ENCODE measurements at places on chromosomes 16 and 17.

DNA sequence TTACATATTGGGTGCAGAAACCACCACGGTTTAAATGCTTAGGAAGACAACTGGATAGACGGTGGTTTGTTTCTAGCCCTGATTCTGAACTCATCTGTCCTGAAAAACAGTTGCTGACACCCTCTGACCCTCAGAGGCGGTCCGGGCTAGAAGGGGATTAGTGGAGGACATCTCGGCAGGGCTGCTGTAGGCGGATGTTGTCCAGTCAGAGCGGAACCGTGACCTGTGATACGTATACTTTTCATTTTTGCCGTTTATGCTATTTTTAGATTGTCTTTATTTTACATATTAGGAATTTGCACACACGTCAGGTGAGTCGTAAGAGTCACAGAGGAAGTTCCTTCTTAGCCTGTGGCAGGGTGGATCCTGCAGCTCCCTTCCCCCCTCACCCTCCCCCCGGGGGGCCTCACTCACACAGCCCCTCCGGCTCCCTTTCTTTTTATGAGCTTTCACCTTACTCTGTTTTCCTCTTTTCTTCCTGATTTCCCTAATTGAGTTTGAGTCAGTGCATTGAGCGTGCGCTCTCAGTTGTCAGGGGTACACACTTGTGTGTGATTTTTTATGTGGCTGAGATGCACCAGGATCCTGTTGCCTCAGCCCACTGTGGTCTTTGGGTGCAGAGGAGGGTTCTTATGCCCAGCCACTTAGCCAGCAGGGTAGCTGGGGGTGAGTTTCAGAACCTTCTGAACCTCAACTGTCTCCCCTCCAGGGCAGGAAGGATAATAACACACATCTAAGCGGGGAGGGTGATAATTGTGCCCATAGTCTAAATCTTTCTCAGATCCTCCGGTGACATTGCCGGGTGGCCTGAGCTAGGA is 211.1 kb upstream of the CHMP6 start:
- no peak for DNase-seq

DNA sequence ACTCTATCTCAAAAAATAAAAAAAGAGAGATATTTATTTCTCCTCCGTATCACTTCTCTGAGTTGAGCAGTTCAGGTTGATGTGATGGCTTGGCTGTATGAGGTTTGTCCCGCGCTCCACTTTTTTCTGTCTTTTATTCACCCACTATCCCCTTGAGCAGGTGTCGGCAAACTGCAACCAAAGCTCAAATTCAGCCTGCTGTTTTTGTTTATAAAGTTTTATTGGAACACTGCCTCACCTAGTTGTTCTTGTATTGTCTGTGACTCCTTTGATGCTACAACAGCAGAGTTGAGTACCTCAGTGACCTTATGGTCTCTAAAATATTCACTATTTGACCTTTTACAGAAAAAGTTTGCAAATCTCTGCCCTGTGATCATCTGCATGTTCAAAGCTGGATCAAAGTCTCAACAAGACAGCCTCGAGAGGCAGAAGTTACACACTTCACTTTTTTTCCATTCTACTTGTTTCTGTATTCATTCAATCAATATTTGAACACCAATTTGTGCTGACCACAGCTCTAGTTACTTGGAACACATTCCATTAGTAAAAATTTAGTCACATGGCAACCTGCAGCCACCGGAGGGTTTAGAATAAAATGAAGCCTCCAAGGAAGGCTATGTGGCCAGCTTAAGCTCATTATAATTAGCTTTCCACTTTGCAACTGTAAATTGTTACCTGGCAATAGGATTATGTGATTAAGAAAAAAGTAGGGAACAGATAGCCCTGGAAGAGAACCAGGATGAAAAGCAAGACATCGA is 945.8 kb downstream of the KCNJ2 start:
- no peak for DNase-seq

- DNase-seq, result no peak
Measured at GRCh38 chr17:57561072-57561861, 183.8 kb downstream of the CCDC182 start.

- peak; percentile 35 for DNase-seq
Measured at GRCh38 chr17:57121308-57122042, 36.4 kb downstream of the AKAP1 start.

DNA sequence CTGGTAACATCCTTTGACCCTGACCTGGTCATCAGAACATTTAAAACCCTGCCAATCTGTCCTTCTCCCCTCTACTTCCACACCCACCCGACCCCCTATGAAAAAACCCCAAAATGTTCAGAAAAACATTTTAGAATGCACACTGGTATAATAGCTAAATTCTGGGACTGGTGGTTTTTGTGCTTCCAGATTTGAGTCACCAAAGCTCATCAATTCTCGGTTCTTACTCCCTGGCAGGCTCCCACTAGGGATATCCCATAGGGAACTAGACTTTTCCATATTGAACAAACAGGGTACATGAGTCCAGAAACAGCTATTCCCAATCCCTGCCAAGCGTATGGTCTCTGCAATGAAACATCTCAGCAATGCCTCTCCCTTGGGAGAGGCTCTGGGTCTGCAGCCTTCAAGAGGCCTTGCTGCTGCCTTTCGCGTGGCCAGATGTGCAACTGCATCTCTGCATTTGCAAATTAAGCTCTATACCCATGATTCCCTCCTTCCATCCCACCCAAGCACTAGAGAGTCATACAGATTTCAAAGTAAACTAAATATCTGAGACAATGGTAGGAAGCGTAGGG is 67.7 kb downstream of the SMG6 start:
- no peak for DNase-seq

DNA sequence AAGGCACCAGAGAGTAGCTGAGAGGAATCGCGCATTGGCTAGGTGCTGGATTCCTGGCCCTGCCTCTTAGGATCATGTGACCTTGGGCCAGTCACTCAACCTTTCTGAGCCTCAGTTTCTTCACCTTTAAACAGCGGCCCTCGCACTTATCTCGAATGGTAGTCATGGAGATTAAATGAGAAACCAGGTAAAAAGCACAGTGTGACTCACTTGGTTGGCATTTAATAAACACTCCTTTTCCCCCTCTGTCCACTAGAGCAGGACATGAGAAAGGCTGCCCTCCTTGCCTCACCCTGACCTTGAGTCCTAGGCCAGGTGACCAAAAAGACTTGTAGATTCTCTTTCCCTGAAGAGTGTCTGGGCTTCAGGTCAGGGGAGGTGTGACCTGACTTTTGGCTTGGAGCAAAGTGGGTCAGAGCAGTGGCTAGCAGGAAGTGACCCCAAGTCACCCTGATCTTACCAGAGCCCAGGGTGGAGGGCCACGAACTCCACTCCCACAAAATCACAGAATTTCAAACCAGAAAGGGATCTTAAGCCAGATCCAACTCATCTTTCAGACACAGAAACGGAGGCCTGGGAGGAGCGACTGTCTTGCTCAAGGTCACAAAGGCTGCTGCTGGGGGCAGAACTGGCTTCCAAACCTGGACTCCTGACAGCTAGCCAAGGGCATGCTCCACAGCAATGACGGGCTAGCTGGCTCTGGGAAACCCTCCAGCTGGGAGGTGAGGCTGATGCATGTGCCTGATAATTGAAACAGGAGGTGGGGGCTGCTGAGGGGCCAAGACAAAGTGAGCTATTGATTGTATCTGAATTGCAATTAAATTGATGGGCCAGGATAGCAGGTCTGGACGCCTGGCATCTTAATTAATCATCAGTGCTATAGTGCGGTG is 65.2 kb downstream of the PIPOX start:
- no peak for DNase-seq

DNA sequence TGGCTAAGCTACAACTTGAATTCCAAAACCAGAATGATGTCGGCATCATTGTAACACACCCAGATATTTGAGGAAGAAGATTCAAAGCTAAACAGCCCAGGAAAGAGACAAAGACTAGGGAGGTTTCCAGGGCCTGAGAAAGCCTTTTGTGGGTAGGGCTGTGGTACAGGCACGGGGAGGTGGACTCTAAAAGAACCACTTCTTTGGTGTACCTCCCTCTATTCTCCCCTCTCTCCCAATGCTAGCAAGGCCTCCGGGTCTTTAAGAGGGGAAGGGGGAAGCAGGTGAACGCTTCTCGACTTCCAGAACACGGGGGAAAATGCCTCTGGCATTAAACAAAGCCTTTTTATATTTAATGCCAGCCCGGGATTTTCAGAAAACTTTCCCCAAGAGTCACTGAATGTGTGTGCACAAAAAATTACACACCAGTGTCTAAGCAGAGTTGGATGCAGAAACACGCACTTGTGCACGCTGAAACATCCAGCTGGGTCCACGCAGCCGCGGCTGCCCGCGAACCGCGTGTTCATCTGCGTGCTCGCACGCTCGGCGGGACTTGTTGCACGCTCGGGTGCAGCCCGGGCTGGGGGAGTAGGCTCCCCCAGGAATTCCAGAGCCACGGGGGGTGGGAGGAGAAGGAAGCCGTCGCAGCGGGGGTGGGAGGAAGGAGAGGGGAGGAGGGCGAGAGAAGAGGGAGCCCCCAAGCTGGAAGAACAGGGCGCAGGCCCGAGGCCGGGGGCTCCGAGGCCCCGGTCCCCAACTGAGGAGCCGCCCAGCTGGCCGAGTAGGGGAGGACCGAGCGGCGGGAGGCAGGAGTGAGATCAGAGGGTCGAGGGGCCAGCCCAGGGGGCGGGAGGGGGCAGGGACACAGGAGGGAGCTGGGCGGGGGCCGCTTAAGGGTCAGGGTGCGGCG is 20.1 kb upstream of the ZNF423 start:
- no peak for DNase-seq

DNA sequence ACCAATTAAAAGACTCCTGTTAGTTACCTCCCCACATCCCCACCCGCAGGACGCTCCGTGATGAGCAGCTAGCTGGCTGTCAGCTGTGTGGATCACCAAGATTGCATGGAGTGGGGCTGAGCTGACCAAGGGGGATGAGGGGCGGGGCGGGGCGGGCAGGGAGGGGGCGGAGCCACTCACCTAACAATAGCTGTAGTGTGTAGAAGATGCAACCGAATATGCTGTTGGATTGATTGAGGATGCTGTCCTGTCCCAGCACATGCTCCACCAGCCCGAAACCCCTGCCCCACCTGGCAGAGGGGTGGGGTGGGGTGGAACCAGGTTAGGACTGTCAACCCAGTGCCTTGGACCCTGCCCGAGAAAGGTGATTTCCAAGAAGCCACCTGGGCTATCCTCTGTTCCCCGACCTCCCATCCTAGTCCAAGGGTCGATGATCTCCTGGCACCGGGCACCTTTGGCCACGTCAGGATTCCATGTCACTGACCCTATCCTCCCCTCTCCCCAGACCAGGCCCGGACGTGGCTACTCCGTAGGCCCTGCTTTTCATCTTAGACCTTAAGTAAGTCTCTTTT is 1.4 kb downstream of the VKORC1 start:
- no peak for DNase-seq

GRCh38 chr16:29678691-29679267 is at the start of gene QPRT:
Gene QPRT (plus strand): TSS chr16:29679180. CDS start chr16:29679198, 18 bp downstream.
- DNase-seq, result peak; percentile 68

GRCh38 chr16:73775841-73776388 is 520.7 kb upstream of the PSMD7 start:
- DNase-seq, result no peak

DNA sequence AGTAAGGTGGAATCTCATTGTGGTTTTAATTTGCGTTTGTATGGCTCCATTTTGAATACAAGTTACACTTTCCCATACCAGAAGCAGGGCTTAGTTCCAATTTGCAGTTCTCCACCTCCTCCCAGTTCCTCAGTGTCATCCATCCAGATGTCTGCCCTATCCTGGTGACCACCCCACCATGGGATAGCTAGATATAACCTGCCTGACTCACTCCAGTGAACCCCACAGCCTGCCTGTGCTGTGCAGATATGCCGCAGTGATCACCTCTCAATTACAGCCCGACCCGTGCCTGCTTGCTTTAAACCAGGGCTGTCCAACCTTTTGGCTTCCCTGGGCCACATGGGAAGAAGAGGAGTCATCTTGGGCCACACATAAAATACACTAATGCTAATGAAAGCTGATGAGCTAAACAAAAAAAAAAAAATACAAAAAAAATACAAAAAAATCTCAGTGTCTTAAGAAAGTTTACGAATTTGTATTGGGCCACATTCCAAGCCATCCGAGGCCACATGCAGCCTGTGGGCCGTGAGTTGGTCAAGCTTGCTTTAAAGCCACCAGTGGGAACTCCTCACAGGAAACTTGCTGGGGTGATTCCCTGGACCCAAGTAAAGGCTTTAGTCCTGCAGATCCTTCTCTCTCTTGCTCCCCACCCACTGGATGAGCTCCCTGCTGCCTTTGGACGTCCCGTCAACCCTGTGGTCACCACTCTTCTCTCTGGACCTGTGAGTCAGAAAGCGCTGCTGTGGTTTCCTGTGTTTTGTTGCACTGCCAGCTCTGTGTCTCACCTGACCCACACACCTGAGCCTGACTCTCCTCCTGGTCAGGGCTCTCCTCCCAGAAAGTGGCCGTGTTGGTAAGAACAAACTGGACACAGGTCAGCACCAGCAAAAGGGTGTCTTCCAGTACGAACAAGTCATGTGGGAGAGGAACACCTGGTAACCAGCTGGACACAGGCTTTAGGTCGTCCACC is 83.0 kb downstream of the EMP2 start:
- no peak for DNase-seq

DNA sequence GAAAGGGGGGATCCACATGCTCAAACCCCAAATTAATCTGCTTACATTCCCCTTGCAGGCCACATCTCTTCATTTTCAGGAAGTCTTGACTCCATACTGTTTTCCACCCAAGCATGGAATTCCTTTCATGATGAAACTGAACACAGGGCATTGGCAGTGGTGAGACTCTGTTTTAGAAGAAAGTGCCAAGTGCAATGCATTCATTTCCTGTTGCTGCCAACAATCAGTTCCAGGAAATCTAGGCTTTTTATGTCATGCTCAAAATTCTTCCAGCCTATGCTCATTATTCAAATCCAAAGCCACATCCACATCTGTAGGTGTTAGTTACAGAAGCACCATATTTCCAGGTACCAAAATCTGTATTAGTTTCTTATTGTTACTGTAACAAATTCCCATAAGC is 4.1 kb downstream of the CCL2 start:
- DNase-seq, result no peak

DNA sequence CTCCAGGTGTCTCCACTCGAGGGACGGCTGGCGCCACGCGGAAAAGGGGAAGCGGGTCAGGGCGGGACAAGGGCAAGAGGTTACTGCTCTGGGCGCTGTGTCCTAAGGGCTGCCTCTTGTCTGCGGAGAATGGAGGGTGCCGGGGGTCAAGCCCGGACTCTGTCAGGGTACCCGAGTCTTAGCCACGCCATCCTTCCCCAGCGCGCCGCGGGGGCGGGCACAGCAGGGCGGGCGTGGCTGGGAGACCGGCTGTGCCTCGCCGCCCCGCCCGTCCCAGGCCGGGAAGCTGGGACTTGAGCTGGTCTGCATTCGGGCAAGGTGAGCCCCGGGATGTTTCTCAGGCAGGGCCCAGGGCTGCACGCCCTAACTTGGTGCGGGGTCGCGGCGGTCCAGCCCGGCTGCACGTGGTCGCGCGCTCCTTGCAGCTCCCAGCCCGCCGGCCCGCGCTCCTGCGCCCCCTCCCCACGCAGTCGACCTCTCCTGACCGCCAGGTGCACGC is 6.2 kb upstream of the ACTG1 start:
- DNase-seq, result no peak

DNA sequence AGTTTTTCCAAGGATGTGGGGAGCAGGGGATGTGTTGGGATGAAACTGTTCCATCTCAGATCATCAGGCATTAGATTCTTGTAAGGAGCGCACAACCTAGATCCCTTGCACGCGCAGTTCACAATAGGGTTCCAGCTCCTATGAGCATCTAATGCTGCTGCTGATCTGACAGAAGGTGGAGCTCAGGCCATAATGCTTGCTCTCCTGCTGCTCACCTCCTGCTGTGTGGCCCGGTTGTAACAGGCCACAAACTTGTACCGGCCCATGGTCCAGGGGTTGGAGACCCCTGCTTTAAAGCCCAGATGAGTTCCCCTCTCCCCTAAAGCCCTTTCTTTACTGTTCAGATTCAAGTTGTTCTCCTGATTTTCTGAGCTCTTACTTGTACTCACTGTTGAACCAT is 44.8 kb downstream of the RNF135 start:
- no peak for DNase-seq
